ENCODE measurements at places on chromosomes 5 and 9.

DNA sequence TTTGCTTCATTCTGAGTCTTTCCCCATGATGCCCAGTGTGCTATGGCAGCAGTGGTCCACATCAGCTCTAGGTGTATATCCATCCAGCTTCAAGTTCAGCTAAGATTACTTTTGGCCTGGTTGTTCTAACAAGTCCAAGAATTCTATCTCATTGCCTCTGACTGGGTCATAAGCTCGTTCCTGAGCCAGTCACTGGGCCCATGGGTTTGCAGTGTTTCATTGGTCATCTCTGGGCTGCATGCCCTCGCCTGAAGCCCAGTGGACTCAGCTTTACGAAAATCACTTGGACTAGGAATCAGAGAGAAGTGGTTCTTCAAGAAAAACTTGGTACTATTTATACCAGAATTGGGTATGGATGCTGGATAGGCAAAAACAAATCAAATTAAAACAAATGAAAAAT, 16.1 kb upstream of the ARHGAP26 start:
- no peak for DNase-seq

GRCh38 chr5:174895360-174895759, 171.0 kb downstream of the MSX2 start:
- no peak for DNase-seq

DNA sequence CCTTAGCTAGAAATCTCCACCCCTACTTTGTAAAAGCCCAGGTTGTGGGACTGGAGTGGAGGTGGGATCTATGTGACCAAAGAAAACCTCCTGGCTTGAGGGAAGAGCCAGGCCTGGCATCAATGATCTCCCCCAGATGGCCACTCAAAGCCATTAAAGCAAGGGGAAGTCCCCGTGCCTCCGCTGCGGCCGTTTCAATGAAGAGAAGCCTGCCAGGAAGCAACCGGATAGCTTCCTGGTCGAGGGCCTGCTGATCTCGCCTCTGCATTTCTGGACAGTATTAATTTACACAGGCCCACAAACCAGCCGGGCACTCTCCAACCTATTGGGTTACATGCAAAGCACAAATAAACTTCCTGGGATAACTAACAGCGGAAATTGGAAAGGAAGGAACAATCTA, 160.5 kb upstream of the MSX2 start:
- DNase-seq: no peak

DNA sequence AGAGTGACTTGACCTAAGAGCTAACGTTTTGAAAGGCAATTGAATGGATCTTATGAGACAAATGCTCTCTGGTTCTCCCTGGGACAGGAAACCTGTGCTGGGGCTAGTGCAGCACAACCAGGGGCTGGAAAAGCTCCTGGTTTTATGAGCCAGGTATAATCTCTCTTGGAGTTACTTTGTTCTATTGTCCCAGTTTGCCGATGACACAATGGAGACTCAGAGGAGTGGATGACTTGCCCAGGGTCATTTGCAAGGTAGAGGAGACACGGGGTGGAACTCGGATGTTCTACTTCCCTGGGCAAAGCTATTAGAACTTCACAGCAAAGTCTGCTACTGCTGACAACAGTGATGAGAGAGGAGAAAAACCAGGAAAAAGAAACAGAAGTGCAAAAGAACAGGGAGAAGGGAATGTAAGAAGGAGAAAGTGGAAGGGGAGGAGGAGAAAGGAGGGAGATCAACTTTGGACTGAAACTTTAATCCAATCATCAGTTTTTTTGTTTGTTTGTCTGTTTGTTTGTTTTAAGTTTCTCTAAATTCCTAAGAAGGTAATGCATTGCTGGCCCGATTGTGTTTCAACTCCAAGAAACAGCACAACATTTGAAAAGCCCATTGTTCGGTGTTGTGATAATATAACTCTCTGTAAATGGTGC, 7.4 kb upstream of the GSN start:
- DNase-seq: no peak

DNA sequence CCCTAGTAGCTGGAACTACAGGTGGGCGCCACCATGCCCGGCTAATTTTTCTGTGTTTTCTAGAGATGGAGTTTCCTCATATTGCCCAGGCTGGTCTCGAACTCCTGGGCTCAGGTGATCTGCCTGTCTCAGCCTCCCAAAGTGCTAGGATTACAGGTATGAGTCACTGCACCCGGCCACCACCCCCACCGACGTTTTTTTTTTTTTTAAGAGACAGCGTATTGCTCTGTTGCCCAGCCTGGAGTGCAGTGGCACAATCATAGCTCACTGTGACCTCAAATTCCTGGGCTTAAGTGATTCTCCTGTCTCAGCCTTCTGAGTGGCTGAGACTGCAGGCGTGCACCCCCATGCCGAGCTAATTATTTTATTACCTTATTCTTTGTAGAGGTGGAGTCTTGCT, 38.2 kb downstream of the WDR70 start:
- DNase-seq: no peak

- no peak for DNase-seq
Measured at GRCh38 chr5:8756498-8757084, 789.3 kb downstream of the SEMA5A start.

GRCh38 chr9:128061275-128061960, 5.7 kb downstream of the NAIF1 start:
- DNase-seq: no peak

DNA sequence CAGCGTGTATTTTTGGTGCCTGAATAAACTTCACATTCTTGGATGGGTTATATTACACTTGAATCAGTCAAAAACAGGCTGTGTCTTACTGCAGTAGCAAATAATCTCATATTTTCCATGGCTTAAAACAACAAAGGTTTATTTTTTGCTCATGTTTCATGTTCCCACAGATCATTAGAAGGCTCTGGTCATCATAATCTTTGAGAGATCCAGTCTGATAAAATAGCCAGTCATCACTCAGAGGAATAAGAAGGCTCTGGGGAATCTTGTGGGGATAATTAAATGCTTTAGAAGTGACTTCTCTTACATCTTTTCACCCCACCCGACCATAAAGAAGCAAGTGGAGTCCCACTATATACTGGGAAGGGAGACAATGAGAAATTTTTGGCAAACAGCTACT, 417.7 kb downstream of the PSAT1 start:
- DNase-seq: no peak

- DNase-seq: peak; percentile 63
Measured at GRCh38 chr5:123855609-123856008, 343.6 kb downstream of the CSNK1G3 start.

- DNase-seq: no peak
Measured at GRCh38 chr5:173677125-173677672, 60.7 kb upstream of the BOD1 start.

- DNase-seq: no peak
Measured at GRCh38 chr5:1123418-1124147, 11.7 kb upstream of the SLC12A7 start.

DNA sequence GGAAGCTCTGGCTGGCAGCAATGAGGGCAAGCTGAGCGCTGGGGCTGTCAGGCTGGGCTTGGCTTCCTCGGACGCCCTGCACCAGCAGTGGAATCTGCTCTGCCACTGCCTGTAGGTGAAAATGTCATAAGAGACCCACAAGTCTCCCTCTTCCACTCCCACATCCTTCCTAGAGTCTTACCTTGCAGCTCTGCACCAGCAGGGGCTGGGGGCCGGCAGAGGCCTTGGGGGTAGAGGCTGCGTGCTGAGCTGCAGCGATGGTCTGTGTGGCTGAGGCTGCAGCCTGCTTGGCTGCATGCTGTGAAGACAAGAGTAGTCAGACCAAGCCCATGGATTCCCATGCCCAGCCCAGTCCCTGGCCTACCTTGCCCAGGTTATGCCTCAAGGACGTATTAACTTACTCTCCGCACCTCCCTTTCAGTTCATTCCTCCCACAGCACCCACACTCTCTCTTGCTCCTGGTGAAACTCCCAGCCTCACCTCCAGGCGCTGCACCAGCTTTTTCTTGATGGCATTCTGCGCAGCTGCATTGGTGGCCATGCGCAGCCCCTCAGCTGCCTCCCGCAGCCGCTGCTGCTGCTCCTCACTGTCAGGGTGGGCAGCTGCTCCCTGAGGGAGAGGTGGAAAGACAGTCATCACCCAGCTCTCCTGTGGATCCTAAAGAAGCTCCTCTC, 17.3 kb downstream of the TLN1 start:
- no peak for DNase-seq

GRCh38 chr9:91799113-91799744, 150.8 kb downstream of the ROR2 start:
- DNase-seq: no peak

- no peak for DNase-seq
Measured at GRCh38 chr5:87282269-87282668, 14.6 kb downstream of the RASA1 start.

DNA sequence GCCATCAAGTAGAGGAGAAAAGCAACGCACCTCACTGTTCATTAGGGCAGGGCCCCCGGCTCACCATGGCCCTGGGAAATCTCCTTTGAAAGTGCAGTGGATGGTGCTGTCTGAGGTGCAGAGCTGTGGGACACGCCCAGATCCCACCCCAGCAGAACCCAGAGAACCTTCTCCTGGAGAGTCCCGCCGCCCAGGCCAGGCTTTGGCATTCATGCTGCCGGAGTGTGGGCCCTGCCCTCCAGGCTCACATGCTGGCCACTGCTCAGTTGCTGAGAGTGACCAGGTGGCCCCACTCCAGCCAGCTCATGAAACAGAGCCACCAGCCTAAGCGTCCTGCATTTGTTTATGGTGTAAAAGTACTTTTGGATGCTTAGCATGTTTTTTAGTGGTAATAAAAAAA, 23.8 kb upstream of the LRRC14B start:
- no peak for DNase-seq

- DNase-seq: peak; percentile 64
Measured at GRCh38 chr9:121557581-121558447, 58.2 kb upstream of the GGTA1 start.

DNA sequence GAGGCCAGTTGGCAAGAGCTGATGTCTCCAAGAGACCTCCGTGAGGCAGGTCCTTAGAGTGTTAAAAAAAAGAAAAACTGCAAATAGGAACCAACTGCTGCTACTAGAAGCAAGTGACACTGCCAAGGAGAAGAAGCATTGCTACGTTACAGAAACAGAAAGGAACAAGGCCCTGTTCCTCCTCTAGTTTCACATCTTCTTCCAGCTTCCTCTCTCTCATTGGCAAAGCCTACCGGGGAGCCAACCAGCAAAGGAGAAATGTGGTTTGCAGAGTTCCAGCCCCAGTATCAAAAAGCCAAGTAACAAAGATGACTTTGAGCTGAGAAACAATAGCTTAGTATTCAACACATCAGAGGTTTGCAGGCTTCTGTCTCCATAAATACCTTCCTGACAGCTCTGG, 145.9 kb downstream of the PRELID2 start:
- no peak for DNase-seq

- no peak for DNase-seq
Measured at GRCh38 chr5:72298711-72299110, 21.3 kb downstream of the MRPS27 start.

DNA sequence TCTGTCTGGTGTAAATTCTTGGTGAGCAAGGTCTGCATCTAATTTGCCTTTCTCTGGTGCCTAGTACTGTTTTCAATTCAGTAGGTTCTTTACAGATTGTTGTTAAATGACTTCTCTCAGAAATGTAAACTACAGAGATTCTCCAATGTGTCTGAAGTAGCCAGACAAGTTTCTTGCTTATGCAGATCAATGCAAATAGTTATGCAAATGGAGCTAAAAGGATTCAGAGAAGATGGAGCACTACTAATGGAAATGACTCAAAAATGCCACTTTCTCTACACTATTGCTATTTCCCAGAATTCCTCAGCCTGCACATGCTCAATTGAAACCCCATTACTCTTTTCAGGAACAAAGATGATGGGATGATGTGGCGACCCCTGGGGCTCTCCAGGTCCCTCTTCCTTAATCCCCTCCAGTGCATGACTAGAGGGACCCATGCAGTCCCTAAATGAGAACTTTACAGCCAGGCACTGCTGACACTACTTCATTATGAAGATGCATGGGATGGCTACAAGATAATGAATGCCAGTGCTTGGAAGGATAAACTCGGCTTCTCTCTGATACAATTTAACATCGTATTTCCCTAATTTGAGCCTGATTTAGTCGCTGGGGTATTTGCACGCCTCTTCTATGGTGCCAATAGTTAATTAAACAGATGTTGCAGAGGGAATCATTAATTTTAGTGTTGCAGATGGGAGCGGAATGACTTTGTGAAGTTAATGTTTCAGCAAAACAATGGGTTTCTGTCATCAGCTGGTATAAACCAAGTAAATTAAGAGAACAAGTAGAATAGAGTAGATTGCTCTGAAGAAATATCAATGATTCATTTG, 753.2 kb downstream of the TLR4 start:
- no peak for DNase-seq

DNA sequence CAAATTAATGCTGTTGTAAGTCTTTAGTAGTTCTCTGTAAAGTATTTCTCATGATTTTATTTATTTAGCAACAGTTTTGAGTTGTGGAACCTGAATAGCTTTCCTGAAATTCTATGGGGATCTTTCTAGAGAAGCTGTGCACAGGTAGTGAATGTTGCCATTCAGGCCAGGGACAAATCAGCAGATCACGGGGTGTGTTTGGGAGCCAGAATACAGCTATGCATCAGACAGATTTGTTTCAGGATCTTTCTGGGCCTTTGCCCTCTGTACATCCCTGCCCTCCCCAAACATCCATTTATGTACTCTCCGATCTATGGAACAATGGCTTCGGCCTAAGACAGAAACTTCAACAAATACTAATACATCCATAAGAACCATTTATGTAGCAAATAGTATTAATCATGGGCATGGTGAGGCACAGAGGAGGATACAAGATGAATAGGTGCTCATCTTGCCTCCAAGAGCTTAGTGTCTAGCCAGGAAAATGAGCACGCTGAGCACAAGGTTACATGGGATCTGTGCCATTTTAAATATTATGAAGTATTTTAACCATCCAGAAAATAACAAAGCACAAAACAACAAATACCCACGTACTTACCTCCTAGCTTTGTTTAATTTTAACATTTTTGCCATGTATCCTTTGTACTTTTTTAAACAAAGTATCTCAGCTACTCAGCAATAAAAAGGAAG, 13.1 kb downstream of the ARHGEF37 start:
- DNase-seq: no peak

DNA sequence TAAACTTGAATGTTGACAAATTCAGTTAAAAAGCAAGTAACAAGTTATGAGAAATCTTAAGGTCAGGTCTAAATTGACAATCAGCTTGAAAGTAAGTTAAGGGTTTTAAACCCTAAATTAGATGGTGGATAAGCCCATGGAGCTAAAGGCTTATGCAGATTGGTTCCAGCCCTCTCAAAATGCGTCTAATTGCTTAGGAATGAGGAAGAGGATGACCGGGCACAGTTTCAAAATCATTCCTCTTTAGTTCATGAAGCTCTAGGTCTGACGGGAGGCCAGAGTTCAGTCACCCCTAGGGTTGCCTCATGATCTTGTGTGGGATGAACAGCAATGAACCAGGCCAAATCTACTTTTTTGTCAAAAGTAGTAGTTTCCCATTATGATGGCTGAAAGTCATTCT, 75.4 kb downstream of the SLC38A9 start:
- no peak for DNase-seq
